ENCODE measurements at places on chromosomes 12 and 14.

DNA sequence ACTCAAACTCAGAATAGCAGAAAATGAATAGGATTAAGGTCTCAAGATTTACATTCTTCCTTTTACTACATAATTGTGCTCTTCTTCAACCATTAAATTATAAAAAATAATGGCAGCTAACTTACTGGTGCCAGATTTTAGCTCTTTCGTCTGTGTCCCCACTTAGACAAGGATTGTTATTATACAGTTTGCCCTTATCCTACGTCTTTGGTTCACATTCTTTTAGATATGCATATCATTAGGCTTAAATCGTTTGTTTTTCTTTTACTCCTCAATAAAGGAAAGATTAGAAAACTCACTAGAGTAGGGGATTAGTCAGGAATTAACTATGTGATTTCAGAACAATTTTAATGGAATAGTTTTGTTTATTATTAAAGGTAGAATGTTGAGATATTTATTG lies 129.6 kb upstream of the GARIN2 start:
- no peak for DNase-seq

- DNase-seq = no peak
These were observed 3.7 kb downstream of the TMTC3 start for GRCh38 chr12:88145567-88146505.

DNA sequence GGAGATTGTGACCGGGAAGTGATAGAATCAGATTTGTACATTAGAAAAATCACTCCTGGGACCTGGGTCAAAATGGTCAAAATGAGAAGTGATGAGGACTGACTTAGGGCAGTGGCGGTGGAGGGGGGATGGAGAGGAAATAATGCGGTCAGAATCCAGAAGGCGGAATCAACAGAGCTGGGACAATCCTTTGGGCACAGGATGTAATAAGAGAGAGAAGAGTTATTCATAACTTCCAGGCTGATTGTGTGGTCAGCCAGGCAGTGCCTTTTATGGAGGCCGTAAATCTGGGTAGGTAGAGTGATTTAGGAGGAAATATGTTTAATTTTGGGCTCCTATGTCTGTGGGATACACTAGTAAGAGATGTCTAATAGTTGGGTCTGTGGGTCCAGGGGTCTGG lies 21.6 kb downstream of the FBXL14 start:
- no peak for DNase-seq

GRCh38 chr14:95150910-95151309 lies 6.4 kb downstream of the DICER1 start:
- DNase-seq = no peak

DNA sequence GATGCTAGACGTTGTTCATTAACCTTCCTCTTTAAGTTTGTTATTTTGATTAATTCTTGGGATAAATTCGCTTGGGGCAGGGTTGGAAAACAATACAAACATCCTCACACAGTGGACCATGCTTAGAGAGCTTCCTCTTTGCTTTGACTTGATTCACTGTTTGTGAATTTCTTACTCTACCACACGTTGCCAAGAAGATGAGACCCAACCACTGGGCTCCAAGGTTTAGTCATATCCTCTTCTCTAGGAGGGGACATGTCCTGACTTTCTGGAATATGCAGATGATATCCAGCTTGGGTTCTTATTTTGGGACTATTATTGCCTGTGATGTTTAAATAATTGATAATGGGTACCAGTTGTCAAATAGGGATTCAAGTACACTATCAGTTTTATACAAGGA lies 428.2 kb downstream of the ATP23 start:
- DNase-seq = no peak

DNA sequence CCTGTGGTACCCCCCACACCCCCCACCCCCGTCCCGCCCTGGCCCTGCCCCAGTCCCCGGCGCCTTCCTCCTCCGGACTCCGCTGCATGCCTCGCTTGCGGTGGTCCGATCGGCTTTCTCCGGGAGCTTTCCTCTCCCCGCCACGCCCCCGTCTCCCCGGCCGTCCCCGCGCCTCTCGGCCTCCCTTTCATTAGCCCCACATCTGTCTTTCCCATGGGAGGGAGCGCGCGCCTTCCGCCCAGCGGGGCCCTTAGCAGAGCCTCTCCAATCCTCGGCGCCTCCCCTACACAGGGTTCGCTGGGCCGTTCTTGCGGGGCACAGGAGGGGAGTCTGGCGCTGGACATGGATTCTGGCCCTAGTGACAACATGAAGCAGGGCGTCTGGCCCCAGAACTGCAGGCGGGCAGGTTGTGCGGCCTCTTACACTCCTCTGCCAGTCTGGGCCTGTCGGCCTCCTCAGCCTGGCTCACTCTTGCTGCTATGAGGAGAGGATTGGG lies 1.5 kb upstream of the EFS start:
- DNase-seq = peak; percentile 94

DNA sequence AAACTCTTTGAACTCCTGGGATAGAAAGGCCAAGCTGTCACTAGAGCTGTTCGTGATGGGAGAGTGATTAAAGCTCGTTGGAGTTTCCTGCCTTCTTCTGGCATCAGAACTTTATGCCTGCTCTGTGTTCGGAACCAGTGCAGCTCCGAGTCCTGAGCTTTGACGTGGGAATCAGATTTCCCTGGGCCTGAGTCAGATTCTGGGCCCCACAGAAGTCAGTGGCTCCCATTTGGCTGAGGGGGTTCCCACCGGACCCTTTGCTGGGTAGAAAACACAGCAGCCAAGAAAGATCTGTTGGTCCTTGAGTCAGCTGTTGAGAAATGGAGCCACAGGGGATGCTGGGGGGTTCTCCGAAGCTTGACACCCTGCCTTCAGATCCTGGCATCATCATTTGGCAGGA lies 238.0 kb downstream of the CHST11 start:
- no peak for DNase-seq

DNA sequence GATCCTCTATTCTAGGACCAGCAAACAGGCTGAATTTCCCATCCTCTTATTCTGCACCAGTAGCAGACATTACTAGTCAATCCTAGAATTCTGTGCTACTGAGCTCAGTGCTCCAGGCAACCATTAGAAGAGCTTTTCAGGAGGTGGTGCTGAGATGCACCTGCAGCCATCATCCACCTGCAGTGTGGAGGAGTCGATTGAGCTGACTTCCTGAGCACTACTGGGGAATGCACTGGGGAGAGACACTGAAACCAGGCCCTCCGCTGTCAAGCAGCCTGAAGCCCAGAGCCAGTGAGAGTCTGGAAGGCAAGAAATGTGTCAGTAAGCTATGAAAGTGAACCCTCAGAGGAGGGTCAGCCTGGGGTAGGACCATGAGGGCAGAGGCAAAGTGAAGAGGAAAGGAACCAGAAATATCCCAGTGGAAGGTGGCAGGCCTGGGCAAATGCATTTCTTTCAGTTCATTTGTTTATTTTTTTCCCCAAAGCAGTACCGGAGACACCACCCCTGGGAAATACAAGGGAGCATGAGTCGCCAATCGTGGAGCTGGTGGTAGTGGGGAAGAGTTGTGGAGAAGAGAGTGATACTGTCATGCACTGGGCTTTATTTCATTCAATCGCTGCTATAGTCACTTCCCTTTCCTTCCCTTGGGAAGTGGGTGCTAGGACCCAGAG lies 23.0 kb upstream of the SERPINA4 start:
- DNase-seq = no peak

GRCh38 chr14:100733152-100733850 lies 6.6 kb downstream of the DLK1 start:
- no peak for DNase-seq

GRCh38 chr12:15808652-15809051 lies 19.5 kb upstream of the EPS8 start:
- DNase-seq = no peak

- peak; percentile 27 for DNase-seq
These were observed 236.1 kb upstream of the NPAS3 start for GRCh38 chr14:32702562-32702961.

DNA sequence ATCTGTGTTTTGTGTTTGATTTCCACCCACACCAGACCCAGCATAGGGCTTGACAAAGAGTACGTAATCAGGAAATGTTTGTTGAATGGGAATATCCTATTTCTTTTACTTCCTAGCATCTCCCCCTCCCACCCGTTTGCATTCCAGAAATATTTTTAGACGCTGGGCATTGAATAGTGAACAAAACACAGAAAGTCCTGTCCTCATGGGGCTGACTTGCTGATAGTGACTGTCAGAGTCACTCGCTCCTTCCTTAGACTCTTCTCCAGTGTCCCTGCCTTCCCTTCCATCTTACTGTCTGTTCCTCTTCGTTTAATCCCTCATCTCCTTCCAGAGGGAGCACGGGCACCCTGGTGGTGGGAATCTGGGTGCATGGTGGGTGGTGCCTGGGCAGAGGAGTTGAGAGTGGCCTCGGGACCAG lies 53.6 kb downstream of the SLC25A47 start:
- DNase-seq = peak; percentile 25

- DNase-seq = no peak
These were observed 129.8 kb upstream of the KRR1 start for GRCh38 chr12:75641031-75641780.

- DNase-seq = no peak
These were observed 2.0 kb upstream of the SOS2 start for GRCh38 chr14:50233166-50233950.

DNA sequence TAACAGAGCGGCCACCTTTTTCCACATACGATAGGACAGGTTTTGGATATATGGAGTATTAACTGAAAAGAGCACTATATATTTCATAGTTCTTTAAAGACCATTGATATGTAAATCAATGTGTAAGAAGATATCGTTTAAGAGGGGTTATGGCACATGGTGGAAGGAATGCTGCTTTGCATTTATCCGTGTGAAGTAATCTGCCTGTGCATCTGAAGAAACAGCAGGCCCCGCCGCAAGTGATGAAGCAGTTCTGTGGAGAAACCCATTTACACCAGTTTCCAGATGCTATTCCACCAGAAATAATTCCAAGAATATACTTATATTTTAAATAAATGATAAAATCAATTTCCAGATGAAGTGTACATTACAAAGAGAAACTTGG lies 72.4 kb downstream of the BICD1 start:
- DNase-seq = no peak

DNA sequence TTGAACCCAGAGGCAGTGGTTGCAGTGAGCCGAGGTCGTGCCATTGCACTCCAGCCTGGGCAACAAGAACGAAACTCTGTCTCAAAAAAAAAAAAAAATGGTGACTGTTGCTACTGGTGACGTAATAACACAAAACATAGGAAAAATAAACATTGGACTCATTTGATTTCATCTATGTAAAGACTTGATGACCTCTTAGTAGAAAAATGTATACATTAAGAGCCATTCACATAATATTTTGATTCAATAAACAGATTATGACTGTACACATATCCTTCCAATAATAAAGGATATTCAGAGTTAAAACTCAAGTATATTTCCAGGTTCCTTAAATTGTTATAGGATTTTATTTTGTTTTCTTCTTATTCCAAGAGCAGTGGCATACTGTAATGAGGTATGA lies 65.7 kb upstream of the AEBP2 start:
- no peak for DNase-seq

DNA sequence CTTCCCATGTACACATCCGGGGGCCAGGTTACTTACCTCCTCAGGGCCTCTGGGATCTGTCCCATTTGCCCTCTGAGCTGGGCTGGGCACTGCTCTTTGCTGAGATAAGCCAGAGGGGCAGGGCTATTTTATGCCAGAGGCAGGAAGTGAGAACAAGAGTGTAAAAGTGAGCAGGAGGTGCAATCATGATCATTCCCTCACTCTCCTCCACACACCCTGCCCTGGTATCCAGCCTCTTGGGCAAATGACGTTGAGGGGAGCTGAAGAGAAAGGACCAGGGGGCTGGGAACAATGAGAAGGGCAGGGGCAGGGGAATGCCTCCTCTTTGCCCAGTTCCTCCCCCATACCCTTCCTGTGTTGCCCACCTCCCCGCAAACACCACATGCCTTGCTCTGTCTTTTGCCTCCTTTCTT lies 4.2 kb downstream of the LPAR5 start:
- DNase-seq = no peak

GRCh38 chr12:131044760-131045381 lies 91.2 kb downstream of the ADGRD1 start:
- DNase-seq = no peak

DNA sequence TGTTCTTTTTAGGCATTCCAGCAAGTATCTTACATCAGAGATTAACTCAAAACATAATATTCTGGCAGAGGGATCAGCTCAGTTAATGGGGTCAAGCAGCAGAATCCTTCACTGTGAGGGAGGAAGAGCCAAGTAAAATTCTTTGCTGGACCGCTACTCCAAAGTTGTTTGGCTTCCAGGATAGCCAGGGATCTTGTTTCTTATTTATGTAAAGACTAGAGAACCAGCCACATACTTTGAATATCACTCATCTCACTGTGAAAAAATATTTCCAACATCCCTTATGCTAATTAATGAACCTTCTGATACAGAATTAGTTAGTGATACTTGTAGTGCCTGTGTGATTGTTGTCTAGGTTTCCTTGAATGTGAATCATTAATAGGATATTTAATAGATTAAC lies 94.2 kb downstream of the PLEKHA5 start:
- no peak for DNase-seq
